Right renal pelvis (tissue), 4 donors: ENCODE measurements at places on chromosomes 12 and 14.
A peak's percentile ranks its signal among the peaks of the same experiment; 100 is the strongest.

DNA sequence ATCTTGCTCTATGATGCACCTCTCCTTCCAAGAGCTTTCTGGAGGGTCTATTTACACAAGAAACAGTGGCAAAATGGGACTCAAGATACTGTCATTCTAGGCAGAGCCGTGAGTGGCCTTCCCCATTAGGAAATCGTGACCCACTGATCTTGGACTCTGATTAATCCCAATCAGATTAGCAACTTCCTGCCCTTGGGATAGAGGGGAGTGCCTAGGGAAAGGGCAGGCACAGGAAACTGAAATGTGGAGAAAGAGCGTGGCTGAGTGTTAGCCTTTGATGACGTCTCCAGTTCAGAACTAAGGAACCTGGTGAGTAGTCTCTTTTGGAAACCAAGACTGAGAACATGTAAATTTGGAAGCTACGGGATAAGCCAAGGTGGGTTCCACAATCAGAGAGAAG is 76.1 kb downstream of the NUAK1 start:
- no peak for DNase-seq

DNA sequence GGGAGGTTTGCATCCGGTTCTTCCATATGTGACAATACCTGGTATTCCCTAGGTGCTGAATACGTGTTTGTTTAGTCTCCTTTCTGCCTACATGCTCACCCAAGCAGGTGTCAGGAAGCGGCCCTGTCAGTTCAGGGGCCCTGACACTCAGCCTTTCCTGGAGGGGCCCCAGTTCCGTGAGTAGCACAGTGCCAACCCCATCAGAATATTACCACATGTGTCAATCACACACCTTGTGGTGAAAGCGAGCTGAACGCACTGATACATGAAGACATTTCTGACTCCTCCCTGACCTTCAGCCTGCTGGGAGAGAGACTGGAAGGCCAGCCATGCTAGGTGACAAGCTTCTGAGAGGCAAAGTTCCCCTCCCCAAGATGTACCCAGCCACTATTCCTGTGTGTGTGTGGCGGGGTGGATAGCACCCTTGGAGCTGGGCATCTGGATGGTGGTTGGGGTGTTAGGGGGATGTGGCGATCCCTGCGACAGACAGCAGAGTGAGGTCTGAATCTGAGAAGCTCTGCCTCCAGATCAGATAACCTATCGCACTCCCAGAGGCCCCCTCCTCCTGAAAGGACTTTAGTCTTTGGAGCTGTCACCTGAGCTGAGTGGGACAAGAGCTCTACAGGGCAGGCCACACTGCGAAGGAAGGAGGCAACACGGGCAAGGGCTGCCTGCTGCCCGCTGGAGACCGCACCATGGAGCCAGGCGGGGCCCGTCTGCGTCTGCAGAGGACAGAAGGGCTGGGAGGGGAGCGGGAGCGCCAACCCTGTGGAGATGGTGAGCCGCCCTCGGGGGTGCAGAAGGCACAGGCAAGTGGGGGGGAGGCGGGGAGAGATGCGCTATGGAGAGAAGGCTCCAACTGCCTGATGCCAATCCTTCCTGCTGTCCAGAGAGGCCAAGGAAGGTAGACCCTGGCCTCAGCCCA is at the start of gene SOAT2:
Gene SOAT2 (plus strand): TSS at position 604 of the 925 bp plus-strand sequence. CDS start 92 bp downstream, at position 696.
- no peak for DNase-seq

DNA sequence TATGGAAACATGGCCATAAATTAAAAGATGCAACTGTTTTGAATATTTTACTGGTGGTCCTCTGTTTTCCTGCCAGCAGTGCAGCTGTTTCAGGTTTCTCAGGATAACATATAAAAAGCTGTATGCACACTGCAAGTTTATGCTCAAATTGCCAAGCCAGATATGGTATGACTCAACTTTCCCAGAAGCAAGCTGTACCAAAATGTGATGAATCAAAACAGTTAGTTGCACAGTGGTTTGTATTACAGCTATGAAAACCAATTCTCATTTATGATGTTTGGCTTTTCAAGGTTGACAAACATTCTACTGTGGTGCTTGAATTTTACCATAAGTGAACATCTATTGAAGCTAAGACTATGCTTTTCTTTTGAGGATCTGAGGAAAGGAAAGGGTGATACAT is 15.5 kb downstream of the TRMT5 start:
- DNase-seq = no peak

GRCh38 chr14:69360438-69361108 is 37.5 kb downstream of the ERH start:
- no peak for DNase-seq

GRCh38 chr14:104116756-104117340 is 21.5 kb upstream of the KIF26A start:
- no peak for DNase-seq

GRCh38 chr14:79702197-79702596 is 509.1 kb downstream of the DIO2 start:
- DNase-seq = no peak

DNA sequence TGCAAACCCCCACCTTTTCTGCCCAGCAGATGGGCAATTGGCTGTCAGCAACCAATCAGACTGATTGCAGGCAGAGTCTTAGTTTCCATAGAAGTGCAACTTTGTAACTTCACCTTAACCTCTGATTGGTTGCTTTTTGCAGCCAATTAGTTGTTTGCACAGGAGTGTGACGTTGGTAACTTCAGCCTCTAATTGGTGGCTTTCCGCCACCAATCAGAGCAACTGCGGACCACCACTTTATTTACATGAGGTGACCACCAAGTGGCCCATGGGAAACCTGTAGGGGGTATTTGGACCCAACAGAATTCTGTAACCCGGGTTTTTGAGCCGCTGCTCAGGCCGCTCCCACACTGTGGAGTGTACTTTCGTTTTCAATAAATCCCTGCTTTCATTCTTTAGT is 32.3 kb downstream of the CDKN1B start:
- no peak for DNase-seq

DNA sequence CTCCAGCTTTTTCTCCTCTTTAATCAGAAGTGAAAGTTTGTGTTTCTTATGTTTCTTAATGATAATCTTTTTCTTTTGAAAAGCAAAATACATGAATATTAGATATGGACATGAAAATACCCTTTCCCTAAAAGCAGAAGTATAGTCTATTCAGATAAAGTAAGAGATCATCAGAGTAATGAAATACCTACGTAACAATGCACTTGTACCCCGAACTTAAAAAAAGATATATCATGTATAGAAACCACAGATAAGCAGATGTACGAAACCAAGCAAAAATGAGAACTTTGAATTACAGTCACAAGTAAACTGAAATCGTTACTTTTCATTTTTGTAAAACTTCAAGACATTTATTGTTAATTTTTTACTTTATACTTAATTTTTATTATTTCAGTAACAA is 1.5 kb upstream of the GPR65 start:
- no peak for DNase-seq

DNA sequence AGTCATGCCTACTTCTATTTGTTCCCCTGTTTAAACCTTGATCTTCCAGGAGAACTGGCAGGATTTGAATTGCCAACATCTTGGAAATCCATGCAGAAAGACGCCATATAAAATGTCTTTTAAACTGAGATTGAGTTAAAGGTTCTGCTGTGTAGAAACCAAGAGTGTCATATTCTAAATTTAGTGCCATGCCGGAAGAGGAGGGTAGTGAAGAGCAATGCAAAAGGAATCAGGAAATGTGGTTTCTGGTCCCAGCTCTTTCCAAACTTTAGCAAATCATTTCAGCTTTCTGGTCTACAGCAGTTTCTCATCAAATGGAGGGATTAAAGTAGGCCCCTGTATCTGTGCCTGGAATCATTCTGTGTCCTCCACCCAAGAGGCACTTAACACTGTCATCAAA is 85.7 kb downstream of the BTG1 start:
- no peak for DNase-seq

DNA sequence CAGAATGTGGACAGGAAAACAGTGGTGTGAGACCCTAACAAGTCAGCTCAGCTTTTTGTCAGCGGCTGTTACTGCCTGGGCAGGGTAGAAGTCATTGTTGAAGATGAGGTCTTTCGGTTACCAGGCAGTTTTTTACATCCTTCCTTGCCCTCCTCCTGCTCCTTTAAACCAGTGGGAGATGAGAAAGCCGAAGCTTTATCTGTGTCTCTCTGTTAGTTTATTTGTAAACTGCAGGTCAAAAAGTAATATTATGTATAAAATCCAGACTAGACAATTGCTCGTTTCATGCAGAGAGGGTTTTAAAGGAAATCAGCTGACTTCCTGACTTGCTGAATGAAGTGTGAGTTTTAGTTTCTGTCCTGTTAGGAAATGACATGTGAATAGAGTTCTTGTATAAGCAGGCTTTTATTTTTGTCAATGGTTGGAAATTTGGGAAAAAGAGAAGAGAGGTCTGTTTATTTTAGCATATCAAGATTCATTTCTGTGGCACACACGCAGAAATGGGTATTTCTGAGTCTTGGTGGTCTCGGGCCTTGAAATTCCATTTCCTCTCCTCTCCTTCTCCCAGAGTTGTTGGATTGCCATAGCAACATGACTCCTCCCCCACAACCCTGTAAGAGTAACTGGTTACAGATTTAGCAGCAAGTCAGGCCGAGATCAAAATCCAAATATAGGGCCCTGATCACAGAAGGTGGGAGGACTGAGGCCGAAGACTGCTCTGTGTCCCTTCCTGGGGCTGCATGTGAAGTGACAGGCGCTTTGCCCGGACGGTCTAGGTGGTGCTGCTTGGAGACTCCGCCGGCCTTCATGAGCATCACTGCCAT is 60.8 kb downstream of the SAMD4A start:
- peak; percentile 63 for DNase-seq
